CD4-positive, alpha-beta T cell (primary cell): ENCODE measurements at places on chromosomes 2 and 18.
A peak's percentile ranks its signal among the peaks of the same experiment; 100 is the strongest.

DNA sequence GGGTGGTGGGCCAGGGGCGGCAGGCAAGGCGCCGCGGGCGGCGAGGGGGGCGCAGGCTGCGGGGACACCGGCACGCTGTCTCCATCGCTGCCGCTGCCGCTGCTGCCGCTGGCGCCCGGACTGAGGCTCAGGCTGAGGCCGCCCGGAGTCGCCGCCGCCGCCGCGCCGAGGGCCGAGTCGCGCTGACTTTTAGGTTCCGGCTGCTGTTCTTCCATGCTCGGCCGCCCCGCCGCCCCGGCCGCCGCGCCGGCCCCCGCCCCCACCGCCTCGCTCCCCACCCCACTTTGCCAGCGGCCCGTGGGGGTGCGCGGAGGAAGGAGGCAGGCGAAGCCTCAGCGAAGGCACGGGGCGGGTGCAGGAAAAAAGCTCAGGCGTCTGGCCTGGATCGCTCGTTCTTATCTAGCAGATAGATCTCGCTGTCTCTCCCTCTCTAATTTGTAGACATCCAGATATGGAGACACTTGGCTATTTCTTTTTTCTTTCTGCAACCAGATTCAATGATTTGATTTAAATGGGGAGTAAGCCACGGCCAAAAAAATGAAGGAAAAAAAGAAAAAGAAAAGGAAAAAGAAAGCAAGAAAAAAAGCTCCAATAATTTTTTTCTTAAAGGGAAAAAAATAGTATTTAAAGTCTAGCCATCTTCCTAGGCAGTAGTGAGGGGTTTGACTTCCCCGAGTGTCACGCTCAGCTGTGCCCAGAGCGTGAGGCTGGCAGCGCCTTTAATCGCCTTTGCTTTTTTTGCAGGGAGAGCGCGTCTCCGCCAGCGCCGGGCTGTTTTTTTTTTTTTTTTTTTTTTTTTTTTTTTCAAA is at the start of gene EN1:
TSS of gene EN1 (minus strand) at position 696 of the 809 bp plus-strand sequence. CDS start at position 215, 481 bp downstream.
- peaks cover 81% of the 10 kb centered on the region for H3K27me3 ChIP-seq
- H3K4me1 ChIP-seq: peaks cover 45% of the 10 kb centered on the region
- no peak within 1 kb of the TSS for H3K27ac ChIP-seq
- H3K36me3 ChIP-seq: no peaks in the 10 kb centered on the region
- H3K4me3 ChIP-seq: no peak within 1 kb of the TSS

- H3K36me3 ChIP-seq: no peaks in the 10 kb centered on the region
- peak overlapping the region; percentile 89 for H3K4me3 ChIP-seq
- no peak overlapping the region for H3K27ac ChIP-seq
- H3K4me1 ChIP-seq: peaks cover 25% of the 10 kb centered on the region
- DNase-seq: no peak
- H3K27me3 ChIP-seq: no peaks in the 10 kb centered on the region
These were observed 373 bp upstream of the MTHFD2 start for GRCh38 chr2:74198023-74198460.

DNA sequence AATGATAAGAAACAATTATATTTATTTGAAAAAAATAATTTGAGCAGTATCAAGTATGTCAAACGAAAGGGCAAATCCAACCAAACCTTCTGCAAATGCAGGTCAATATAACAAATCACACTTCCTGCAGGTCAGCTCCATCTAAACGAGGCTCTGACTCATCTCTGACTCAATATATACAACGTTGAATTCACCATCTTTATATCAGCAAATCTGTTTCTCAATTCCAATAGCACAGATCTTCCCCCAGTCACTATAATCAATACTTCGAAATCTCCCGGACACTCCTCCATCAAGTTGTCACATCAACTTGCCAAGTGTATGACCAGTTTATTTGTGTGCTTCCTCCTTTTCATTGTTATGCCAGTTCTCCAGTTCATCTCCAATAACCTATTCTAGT is 388.9 kb downstream of the ZEB2 start:
- no peak for DNase-seq
- no peaks in the 10 kb centered on the region for H3K27me3 ChIP-seq
- no peak overlapping the region for H3K27ac ChIP-seq
- H3K36me3 ChIP-seq: no peaks in the 10 kb centered on the region

DNA sequence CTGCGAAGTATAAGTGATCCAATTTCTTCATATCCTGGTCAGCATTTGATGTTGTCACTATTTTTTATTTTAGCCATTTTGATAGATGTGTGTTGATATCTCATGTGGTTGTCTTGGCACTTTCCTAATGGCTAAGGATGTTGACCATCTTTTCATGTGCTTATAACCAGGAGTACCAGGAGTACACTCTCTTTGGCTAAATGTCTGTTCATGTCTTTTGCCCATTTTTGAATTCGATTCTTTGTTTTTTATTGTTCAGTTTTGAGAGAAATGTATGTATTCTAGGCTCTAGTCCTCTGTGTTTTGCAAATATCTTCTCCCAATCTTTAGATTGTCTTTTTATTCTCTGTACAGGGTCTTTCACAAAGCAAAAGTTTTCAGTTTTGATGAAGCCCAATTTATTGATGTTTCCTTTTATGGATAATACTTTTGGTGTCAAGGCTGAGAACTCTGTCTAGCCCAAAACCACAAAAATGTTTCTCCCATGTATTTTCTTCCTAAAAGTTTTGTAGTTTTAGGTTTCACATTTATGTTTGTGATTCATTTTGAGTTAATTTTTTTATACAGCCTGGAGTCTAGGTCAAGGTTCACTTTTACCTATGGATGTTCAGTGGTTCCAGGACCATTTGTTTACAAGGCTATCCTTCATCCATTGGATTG is 65.4 kb downstream of the SDC1 start:
- no peak overlapping the region for H3K4me3 ChIP-seq
- H3K27ac ChIP-seq: no peak overlapping the region
- H3K36me3 ChIP-seq: no peaks in the 10 kb centered on the region
- peaks cover 5% of the 10 kb centered on the region for H3K27me3 ChIP-seq
- no peaks in the 10 kb centered on the region for H3K4me1 ChIP-seq

- no peaks in the 10 kb centered on the region for H3K36me3 ChIP-seq
- DNase-seq: no peak
- H3K27ac ChIP-seq: peak overlapping the region; percentile 88
- H3K4me1 ChIP-seq: peaks cover 32% of the 10 kb centered on the region
These were observed 573 bp downstream of the WDR7 start for GRCh38 chr18:56651771-56652092.

GRCh38 chr18:21678859-21679258 is 25.7 kb downstream of the ABHD3 start:
- H3K27ac ChIP-seq: no peak overlapping the region
- peaks cover 7% of the 10 kb centered on the region for H3K4me1 ChIP-seq
- peaks cover 8% of the 10 kb centered on the region for H3K36me3 ChIP-seq
- H3K4me3 ChIP-seq: no peak overlapping the region
- H3K27me3 ChIP-seq: no peaks in the 10 kb centered on the region

GRCh38 chr2:11187083-11187619 is 31.9 kb downstream of the SLC66A3 start:
- H3K27ac ChIP-seq: no peak overlapping the region
- H3K4me1 ChIP-seq: no peaks in the 10 kb centered on the region
- H3K4me3 ChIP-seq: no peak overlapping the region
- DNase-seq: no peak
- peaks cover 18% of the 10 kb centered on the region for H3K36me3 ChIP-seq
- H3K27me3 ChIP-seq: no peaks in the 10 kb centered on the region

DNA sequence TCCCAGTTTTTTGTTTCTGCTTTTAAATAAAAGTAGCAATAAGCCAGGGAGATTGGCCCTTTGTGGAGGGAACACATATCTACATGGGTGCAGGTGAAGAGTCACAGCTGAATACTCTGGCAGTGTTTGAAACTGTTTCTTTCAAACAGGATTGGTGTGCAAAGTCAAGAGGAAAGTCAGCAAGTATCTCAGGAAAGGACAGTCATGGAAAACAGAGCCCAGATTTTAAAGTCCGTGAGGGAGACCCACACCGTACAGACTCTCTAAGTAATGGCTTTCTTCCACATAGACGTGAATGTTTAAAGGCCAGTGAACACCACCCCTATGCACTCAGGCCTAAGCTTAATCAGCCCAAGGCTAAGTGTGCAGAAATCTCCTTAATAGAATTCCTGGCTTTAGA is 95.3 kb downstream of the GFPT1 start:
- no peaks in the 10 kb centered on the region for H3K27me3 ChIP-seq
- no peaks in the 10 kb centered on the region for H3K4me1 ChIP-seq
- no peak overlapping the region for H3K4me3 ChIP-seq

GRCh38 chr2:201678401-201678800 is 20.0 kb downstream of the MPP4 start:
- no peak overlapping the region for H3K27ac ChIP-seq
- H3K4me1 ChIP-seq: no peaks in the 10 kb centered on the region
- H3K36me3 ChIP-seq: no peaks in the 10 kb centered on the region
- H3K4me3 ChIP-seq: no peak overlapping the region
- no peak for DNase-seq
- H3K27me3 ChIP-seq: no peaks in the 10 kb centered on the region

DNA sequence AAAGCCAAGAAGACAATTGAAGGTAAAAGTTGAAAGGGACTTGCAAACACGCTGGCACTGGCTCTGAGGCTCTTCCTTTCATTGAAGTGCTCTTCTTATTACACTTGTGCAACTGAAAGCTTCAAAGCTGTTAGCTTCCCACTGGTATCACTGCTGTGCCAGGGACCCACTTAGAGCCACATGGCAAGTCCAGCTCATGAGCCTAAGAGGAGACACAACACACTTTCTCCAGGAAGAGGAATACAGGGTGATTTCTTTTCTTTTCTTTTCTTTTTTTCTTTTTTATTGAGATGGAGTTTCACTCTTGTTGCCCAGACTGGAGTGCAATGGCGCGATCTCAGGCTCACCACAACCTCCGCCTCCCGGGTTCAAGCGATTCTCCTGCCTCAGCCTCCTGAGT is 218.2 kb downstream of the ATAD2B start:
- no peak overlapping the region for H3K27ac ChIP-seq
- DNase-seq: no peak
- no peaks in the 10 kb centered on the region for H3K4me1 ChIP-seq
- peaks cover 13% of the 10 kb centered on the region for H3K36me3 ChIP-seq
- no peaks in the 10 kb centered on the region for H3K27me3 ChIP-seq

DNA sequence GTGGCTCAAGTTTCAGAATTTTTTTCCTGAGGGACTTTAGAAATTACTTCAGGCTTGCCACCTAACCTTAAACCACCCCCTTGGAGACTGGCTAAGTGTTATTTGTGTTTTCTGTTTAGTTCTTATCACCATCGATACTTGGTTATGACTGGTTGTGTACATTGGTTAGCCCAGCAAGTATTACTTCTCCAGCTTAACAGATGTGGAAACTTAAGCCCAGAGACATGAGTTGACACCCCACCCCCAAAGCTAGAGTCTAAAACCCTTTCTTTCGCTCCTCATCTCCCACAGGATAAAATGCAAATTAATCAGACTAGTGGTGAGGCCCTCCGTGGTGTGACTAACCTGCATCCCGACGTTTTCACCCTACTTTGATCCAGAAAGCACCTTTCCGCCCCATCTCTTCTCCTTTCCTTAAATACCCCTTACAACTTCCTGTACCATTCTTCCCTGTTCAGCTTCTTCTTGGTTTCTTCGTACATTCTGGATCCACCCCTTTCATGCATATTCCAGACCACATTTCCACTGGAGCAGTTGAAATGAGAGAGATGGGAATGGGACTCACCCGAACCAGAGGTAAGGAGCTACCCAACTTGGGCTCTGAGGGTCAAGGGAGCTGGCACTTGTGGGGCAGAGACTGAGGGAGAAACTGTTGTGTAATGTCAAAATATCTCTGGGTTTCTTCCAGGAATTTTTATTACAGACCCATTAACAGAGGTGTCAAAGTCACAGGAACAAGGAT is 819 bp upstream of the MAP3K2 start:
- H3K4me1 ChIP-seq: peaks cover 30% of the 10 kb centered on the region
- H3K27ac ChIP-seq: peak overlapping the region; percentile 96
- no peaks in the 10 kb centered on the region for H3K27me3 ChIP-seq
- no peaks in the 10 kb centered on the region for H3K36me3 ChIP-seq

DNA sequence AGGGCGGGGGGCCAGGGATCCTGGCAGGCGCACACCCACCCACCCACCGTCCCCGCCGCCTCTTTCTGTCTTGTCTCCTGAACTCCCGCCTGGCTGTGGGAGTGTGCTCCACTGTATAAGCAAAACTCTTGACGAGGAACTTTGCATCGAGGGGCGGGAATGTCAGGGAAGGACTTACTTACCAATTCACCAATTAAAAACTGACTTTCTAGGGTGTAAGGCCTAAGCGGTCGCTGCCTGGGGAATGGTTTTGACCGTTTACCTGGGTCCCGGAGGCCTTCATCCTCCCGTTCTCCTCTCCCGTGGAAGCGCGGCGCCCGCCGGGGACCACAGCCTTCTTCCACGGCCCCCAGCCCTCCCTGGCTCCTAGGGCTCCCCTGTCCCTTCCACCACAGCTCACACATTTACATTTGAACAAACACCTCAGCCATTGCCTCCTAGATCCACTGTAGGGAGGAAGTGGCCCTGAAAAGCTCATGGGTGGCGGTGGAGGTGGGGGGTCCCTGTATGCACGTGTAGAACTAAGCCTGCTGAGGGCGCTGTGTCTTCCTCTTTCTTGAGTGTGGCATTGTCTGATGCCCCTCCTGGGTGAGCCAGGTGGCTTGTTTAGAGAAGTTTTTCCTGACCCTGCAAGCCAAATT is 8.9 kb downstream of the ASIC4 start:
- H3K4me3 ChIP-seq: no peak overlapping the region
- H3K4me1 ChIP-seq: peaks cover 19% of the 10 kb centered on the region
- no peak overlapping the region for H3K27ac ChIP-seq
- no peak for DNase-seq

DNA sequence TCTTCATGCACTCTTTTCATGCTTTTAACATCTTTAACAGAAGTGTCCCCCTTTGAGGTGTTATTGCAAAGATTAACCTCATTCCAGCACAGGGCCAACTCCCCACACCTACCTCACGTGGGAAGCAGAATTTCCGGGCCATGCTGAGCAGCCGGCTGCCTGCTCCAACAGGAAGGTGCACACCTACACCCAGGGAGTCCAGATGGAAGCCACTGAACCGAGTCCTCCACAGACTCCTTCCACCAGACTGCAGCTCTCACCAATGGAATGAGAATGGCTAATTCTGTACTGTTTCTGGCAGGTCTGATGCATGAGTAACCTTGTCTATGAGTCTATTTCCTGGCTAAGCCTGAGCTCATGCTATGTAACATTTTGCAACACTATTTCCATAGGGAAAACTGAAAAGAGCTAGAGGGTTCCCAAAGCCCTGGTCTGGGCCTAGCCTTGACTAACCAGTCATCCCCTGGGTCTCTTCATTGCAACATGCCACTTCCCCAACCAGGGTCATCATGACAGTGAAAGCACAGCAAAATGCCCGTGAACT is 11.0 kb downstream of the ERFE start:
- H3K4me3 ChIP-seq: no peak overlapping the region
- no peak overlapping the region for H3K27ac ChIP-seq
- no peak for DNase-seq
- no peaks in the 10 kb centered on the region for H3K27me3 ChIP-seq
- H3K4me1 ChIP-seq: no peaks in the 10 kb centered on the region

GRCh38 chr2:43325107-43325811 is 98.9 kb upstream of the ZFP36L2 start:
- no peak overlapping the region for H3K4me3 ChIP-seq
- H3K4me1 ChIP-seq: no peaks in the 10 kb centered on the region
- H3K27me3 ChIP-seq: no peaks in the 10 kb centered on the region
- H3K27ac ChIP-seq: no peak overlapping the region

DNA sequence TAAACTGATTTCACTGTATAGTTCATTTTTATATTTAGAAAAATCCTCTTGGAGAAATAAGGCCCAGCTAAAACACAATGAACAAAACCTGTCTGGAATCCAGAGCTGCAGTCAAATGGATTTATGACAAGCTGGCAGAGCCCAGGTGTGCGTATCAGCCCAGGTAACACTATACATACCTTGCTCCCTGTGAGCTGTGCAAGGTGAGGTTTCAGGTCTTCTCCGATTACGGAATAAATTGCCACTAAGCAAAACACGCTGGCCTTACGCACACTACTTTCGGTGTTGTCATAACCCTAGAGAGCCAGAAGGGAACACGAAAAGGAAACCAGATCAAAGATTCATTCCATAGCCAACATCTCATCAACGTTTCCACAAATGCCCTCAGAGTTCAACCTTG is 61.9 kb upstream of the TFCP2L1 start:
- no peak overlapping the region for H3K4me3 ChIP-seq
- no peak for DNase-seq
- H3K36me3 ChIP-seq: peaks cover 84% of the 10 kb centered on the region
- H3K27me3 ChIP-seq: no peaks in the 10 kb centered on the region
- H3K4me1 ChIP-seq: no peaks in the 10 kb centered on the region
